ENCODE measurements at places on chromosomes 5 and 9.

DNA sequence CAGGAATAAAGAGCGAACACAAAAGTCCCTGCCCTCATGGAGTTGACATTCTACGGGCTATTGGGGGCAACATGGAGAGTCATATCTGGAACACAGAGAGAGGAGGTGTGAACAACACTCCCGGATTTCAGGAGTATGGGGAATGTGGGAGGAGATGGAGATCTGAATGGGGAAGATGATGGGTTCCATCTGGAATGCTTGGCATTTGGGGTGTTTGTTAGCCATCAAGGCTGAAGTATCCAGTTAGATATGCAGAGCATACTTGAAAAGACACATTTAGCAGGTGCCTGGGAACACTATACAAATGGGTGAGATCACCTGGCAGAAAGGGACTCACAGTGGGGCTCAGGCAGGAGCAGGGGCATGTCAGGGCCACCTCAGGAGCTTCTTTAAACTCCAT, 61.1 kb downstream of the EGFLAM start:
- DNase-seq: no peak

- no peak for DNase-seq
These were observed 241.0 kb upstream of the NFIL3 start for GRCh38 chr9:91664663-91665062.

GRCh38 chr9:107963246-107963645, 473.7 kb upstream of the KLF4 start:
- DNase-seq: no peak

DNA sequence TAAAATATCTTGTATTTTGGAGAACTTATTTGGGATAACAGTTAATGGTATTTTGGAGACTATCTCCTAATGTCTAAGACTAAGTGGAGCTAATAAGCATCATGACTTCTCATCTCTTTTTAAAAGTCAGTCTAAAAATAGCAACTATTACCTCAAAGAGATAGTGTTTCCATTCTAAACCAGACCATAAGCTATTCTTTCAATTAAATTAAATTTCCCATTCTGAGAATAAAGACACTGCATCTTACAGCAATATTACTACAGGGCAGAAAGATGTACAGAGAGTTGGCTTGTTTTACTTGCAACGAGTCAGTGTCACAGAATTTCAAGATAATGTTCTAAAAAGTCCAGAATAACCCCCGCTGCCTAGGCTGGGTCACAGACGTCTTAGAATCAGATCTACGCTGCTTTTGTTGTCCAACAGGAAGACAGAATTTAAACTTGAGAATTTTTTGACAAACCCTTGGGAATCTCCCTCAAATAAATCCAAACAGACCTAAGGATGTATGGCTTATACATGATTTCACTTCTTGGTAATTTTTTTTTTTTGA, 98.9 kb downstream of the USP20 start:
- DNase-seq: no peak

DNA sequence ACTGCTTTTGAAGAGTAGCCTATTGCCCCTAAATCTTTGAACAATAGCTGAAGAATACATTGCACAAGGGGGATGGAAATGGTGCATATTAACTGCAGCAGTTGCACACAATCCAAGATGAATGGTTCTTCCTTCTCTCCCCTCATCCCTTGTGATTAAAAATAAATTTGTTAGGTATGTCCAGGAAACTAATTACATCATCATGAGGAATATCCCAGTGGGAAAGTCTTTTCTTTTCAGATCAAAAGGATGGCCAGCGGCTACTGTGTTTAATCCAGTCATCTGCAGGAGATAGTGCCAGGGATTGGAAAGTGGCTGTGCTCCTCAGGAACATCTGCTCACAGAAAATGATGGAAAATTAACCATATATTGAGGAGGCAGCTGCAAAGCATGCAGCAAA, 508.4 kb upstream of the SEMA6A start:
- no peak for DNase-seq

- peak; percentile 88 for DNase-seq
These were observed 51.9 kb downstream of the TGFBI start for GRCh38 chr5:136080483-136081216.

DNA sequence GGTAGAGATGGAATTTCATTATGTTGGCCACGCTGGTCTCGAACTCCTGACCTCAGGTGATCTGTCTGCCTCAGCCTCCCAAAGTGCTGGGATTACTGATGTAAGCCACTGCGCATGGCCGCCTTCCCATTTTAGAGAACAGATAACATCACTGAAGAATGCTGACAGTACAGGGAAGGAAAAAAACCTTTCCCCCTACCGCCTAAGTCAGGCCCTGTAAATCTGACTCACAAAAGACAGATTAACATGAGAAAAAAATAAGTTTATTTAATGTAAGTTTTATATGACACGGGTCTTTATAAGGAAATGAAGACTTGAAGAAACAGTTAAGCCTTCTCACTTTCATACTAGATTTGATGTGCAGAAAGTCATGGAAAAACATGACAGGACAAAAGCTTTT, 227.2 kb upstream of the ZNF608 start:
- DNase-seq: no peak

DNA sequence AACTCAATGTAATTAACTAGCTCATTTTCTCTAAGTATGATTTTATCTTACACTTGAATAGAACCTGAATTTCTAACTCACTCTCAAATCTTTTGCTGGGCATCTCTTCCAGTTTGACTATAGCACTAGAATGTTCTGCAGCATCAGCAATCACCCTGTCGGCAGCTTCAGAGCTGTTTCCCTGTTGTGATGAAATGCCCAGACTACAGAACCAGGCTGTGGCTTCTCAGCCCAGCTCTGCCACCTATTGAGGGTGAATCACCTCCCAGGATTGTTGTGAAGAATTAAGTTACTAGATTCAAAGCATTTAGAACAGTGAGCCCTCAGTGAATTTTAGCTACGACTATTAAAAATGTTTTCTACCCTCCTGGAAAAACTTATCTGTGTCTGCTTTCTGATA, 90.4 kb upstream of the ANKRD55 start:
- DNase-seq: no peak

DNA sequence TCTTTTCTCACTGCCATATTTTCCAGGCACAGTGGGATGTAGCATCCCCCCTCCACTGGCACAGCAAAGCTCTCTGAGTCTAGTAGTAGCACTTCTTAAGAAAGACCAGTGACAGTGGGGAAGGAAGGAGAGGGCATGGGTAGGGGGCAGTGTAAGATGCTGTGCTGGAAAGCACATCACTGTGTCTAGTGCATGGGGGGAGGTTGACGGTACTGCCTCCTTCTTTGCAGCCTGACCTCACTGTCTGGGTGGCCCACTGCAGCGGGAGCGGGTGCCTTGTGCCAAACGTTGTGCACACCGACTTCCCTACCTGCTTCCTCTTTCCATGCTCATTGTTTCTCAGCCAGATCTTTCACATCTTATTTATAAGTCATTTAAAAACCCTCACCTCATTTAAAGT, 91.8 kb downstream of the PDE8B start:
- DNase-seq: no peak

DNA sequence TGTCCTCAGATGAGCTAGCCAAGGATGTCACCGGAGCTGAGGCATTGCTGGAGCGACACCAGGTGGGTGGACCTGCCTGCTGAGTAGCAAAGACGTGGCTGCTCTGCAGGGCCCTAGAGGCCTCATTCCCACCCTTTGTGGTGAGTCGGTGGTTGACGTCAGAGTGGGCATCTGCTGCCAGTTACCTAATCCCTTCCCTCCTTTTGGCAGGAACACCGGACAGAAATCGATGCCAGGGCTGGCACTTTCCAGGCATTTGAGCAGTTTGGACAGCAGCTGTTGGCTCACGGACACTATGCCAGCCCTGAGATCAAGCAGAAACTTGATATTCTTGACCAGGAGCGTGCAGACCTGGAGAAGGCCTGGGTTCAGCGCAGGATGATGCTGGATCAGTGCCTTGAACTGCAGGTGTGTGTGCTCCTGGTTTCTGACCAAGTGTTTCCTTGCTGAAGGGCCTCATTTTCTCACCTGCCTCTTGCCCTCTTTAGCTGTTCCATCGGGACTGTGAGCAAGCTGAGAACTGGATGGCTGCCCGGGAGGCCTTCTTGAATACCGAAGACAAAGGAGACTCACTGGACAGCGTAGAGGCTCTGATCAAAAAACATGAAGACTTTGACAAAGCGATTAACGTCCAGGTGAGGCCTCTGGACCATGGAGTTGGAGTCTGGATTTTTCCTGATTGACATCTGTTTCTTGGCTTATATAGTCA, 48.9 kb downstream of the DYNC2I2 start:
- no peak for DNase-seq

GRCh38 chr5:156155598-156155997, 171.4 kb upstream of the SGCD start:
- DNase-seq: no peak

DNA sequence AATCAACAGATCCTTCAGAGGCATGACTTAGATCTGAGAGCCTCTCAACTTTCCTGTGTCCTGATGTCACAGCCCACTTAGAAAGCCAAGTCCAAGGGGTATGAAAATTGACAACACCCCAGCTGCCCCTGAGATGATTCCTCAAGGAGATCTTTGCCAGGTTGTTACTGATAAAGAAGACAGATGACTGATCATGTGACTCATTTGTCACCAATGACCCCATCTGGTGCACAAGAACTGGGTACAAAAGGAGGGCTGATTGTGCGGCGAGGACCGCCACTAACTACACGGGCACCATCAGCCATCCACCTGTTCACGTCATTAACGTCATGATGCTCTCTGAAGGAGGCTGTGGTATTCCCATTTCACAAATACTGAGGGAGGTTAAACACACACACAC, 583.2 kb upstream of the KLF4 start:
- DNase-seq: no peak

GRCh38 chr9:68522131-68522530, 18.6 kb downstream of the TMEM252 start:
- DNase-seq: no peak

DNA sequence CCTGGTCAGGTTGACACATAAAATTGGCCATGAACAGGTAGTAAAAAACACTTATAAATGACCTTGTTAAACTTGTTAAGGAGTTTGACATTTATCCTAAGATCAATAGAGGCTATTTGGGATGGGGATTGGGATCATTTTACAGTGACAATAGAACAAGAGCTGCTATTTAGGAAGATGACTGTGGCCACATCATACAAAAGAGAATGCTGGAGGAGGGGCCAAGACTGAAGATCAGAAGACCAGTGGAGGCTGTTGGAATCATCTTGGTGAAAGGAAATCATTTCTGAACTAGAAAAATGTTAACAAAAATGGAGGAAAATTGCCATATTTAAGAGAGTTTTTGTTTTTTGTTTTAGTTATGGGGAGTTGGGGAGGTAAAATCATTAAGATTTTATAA, 304.8 kb upstream of the TLE4 start:
- DNase-seq: no peak

DNA sequence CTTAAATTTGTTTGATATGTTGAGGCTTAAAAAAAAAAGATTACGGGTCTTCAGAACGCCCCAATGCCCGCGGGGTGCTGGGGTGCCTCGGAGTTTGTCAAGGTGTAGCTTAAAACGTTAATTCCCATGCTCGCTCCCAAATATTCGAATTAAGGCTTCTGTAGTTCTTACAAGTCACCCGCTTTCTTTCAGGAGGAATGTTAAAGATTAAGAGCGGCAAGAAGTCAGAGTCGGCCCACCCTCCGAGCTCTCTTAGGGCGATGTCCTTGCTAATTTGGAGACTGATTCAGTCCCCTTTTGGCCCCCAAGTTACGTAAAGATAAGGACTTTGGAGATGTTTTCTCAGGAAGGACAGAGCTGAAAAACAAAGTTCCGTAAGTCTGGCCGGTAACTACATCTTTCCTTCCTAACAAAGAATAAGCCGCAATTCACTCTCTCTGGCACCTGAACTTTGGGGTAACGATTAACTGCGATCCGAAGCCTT, 746 bp upstream of the NPM1 start:
- no peak for DNase-seq

DNA sequence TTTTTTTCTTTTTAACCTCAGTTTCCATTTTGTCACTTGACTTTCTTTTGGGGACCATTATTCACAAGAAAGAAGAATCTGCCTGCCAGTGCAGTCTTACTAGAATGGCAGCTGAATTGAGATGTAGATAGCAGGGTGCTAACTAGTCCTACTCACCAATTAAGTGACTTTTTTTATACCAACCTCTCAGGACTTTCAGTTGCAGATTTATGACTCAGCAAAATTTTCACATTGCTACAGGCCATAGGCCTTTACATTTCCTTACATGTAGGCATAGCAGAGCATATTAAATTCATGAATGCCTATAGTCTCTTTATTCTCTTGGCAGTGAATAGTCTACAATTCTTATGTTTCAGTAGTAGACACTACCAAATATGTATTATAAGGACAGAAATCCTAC, 54.0 kb upstream of the FKTN start:
- DNase-seq: no peak

GRCh38 chr9:93096131-93096802, at the start of gene CARD19:
CARD19 (plus strand) TSS chr9:93096217; CDS start chr9:93096346, 129 bp downstream.
- peak; percentile 31 for DNase-seq

GRCh38 chr9:94677929-94678328, 38.6 kb upstream of the FBP1 start:
- no peak for DNase-seq

- DNase-seq: no peak
These were observed 17.1 kb downstream of the MTREX start for GRCh38 chr5:55324815-55325418.

GRCh38 chr5:169286572-169287300, 14.2 kb downstream of the SLIT3 start:
- no peak for DNase-seq

DNA sequence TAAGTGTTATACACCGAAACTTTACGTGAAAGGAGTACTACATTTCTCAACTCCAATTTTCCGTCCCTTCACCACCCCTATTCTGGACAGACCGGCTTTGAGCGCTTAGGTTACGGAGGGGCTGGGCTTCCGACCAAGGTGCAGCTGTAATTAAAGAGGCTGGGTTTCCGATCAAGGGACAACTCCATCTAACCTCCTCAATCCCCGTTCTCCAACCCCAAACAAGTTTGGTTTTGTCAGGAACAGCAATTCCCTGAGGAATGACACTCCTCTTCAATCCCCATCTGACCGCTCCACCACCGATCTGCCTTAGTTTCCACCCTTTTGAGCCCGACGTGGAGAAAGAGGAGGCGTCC, 577 bp downstream of the TUT7 start:
- DNase-seq: no peak

DNA sequence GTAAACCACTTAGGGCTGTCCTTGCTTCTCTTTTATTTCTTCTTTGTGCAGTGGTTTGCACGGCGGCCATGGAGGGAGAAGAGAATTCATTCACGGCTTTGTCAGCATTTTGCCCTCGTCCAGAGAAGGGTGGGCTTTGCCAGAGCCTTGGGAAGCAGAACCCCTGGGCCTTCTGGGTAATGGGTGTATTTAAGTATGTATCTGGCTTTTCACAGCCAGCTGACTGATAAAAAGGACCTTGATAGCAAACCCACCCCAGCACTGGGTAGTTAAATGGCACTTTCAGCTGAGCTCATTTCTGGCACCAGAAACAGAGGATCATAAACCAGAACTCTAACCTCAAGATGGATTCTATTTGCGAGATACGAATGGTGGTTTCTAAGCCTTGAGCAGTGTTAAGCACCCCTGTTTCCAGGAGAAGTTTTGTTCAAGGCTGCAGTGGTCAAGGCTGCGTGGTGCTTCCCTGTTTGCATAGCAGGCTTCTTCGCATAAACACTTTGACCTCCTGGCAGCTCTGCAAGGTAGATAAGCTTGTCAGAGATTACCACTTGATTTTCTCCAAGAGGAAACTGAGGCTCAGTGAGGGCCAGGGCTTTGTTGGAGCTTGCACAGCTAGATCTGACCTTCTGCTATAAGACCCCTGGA, 441.6 kb upstream of the KLF4 start:
- no peak for DNase-seq

GRCh38 chr9:75990576-75991304, 100.3 kb downstream of the PCSK5 start:
- no peak for DNase-seq

- no peak for DNase-seq
These were observed 196.5 kb downstream of the GADD45G start for GRCh38 chr9:89801341-89801740.

All from neuronal stem cell (in vitro differentiated cells).